Mammary microvascular endothelial cell (primary cell): ENCODE measurements at places on chromosomes 12 and 14. TPM values are rescaled to one million over a fixed set of nuclear protein-coding genes. Genes with fewer than 3 reads are reported as not detected.

TAS2R13 gene
- 0.07 and 0.10 TPM in 2 replicates for total RNA-seq

BTG1 gene
- 17.5 and 18.1 TPM in 2 replicates for total RNA-seq

KRT79 gene
- total RNA-seq, result not detected in 2 replicates

CLEC4C gene
- not detected in 2 replicates for total RNA-seq

LRRK2 gene
- 0.33 and 0.94 TPM in 2 replicates for total RNA-seq

KCNA5 gene
- total RNA-seq, result not detected in 2 replicates

RNF10 gene
- 110 and 160 TPM in 2 replicates for total RNA-seq

ACAD10 gene
- total RNA-seq, result 12.7 and 13.7 TPM in 2 replicates

CNTN1 gene
- total RNA-seq, result not detected in 2 replicates

GPR132 gene
- total RNA-seq, result 0.10 and 0.13 TPM in 2 replicates

CD9 gene
- 797 and 853 TPM in 2 replicates for total RNA-seq

ABCC9 gene
- 0.05 and 0.07 TPM in 2 replicates for total RNA-seq

NGB gene
- not detected in 2 replicates for total RNA-seq

SPIC gene
- total RNA-seq, result not detected in 2 replicates

DEGS2 gene
- 0.10 TPM in 1 of 2 replicates, not detected in the other for total RNA-seq

RFX4 gene
- total RNA-seq, result not detected in 2 replicates

CACNA2D4 gene
- not detected in 2 replicates for total RNA-seq

SERPINA5 gene
- total RNA-seq, result 0.15 TPM in 1 of 2 replicates, not detected in the other

CMKLR1 gene
- total RNA-seq, result not detected in 2 replicates

PLEKHH1 gene
- 0.05 and 0.13 TPM in 2 replicates for total RNA-seq

C14orf39 gene
- not detected in 2 replicates for total RNA-seq

NR2C1 gene
- 23.2 and 24.9 TPM in 2 replicates for total RNA-seq

KRT72 gene
- total RNA-seq, result not detected in 2 replicates

PLEKHG7 gene
- not detected in 2 replicates for total RNA-seq

DENND5B gene
- total RNA-seq, result 7.6 and 11.3 TPM in 2 replicates

PAWR gene
- total RNA-seq, result 45.0 and 46.6 TPM in 2 replicates

TAS2R31 gene
- 0.15 TPM in 1 of 2 replicates, not detected in the other for total RNA-seq

TAS2R7 gene
- not detected in 2 replicates for total RNA-seq
